ENCODE measurements at places on chromosomes 5 and 9.

GRCh38 chr5:39587675-39588074, 162.9 kb upstream of the DAB2 start:
- DNase-seq, result no peak

DNA sequence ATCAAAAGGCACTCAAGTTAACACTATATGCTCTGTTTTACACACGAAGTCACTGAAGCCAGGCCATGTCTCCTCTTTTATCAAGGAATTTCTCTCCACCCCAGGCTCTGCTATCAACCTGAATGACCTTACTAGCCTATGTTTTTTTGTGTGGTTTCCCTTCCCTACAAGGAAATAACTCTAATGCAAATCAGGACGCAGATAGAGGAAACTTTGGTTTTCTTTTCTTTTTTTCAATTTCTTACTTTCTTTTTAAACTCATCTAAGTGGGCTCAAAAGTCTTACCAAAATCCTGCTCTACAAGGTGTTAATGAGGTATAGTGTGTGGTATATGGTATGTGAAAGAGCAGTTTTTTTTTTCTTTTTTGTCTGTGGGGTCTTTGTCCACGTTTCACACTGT, 5.5 kb upstream of the SLC46A2 start:
- no peak for DNase-seq

GRCh38 chr9:130766021-130766926, 68.8 kb upstream of the ABL1 start:
- no peak for DNase-seq

- no peak for DNase-seq
Observed at GRCh38 chr5:151250346-151251000, 2.5 kb upstream of the GM2A start.

- DNase-seq, result no peak
Observed at GRCh38 chr5:147826361-147826760, 5.1 kb downstream of the SPINK1 start.

DNA sequence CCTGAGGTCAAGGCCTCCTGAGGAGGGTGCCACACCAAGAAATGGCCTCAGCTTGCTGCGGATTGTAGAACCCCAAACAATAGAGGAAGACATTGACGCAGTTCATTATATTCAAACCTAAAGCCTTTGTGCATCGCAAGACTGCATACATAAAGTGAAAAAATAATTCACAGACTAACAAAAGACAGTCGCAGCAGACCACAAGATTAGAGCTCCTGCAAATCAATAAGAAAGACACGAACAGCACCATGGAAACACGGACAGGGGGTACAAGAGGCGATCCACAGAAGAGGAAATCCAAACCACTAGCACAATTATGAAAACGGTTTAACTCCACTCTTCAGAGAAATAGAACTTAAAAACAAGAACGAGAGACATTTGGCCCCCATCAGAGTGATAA, 10.0 kb upstream of the TCOF1 start:
- no peak for DNase-seq

- peak; percentile 55 for DNase-seq
Observed at GRCh38 chr9:114405294-114406034, 17.7 kb upstream of the AKNA start.

- DNase-seq, result no peak
Observed at GRCh38 chr5:89208811-89209210, 325.8 kb upstream of the MEF2C start.

- DNase-seq, result no peak
Observed at GRCh38 chr5:102375876-102376275, 79.8 kb upstream of the SLCO4C1 start.

DNA sequence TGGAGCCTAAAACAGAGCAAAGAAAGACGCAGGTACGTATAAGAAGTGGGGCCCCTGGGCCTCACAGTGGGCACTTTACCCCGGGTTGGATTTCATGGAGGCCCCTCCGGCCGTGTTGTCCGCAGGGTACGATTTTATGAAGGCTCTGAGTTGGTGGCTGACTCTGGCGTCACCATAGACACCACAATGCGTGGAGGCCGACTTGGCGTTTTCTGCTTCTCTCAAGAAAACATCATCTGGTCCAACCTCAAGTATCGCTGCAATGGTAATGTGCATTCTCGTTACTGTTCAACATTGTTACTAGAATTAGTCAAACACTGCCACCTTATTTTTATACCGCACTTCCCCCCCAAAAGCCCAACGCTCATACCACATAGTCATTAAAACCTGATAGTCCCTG, 47.1 kb downstream of the THBS4 start:
- DNase-seq, result no peak

GRCh38 chr5:60519372-60519771, 180.6 kb downstream of the DEPDC1B start:
- DNase-seq, result no peak

DNA sequence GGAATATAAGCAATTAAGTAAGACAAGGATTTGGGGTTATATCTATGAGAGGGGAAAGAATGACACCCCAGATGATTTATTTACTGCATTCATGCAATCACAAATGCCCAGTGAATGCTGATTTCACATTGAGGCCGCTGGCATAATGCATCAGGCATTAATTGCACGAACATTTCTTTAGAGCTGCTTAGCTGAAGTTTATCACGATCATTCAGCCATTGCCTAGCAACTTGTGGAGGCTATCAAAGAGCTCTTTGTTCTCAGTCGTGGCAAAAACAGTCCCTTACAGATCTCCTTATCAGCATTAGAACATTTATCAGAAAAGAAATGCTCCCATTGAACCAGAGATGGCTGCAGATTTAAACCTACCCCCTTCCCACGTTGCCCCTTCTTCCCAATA, 88.7 kb upstream of the PRRC1 start:
- DNase-seq, result no peak

DNA sequence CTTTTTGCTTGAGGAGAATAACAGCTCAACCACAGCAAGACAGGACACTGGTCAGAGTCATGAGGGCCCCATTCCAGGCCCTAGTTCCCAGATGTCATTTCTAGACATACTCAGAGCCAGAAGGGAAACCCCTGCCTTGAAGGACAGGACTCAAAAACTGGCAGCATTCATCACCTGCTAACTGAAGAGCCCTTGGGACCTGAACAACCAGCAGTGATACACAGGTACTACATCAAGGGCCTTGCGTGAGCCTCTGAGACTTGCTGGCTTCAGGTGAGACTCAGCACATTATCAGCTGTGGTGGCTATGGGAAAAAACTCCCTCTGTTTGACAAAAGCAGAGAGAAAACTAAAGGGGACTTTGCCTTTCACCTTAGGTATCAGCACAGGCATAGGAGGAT, 22.6 kb downstream of the TMEM267 start:
- DNase-seq, result no peak

DNA sequence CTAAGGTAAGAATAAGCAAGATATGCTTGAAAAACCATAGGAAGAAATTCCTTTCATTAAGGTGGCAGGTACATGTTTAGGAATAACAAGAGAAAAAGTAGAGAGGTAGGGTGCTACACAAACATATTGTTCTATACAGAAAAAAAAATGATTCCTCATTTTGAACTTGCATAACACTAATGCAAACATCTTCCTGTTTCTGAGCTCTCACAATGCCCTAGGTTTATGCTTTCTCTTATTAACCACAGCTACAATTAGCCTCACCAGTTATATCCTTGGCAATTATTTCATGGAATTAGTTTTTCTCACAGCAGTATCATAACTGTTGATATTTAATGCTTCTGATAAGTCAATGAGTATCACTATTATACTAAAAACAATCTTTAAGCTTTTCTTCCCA, 20.7 kb downstream of the CEMIP2 start:
- no peak for DNase-seq

DNA sequence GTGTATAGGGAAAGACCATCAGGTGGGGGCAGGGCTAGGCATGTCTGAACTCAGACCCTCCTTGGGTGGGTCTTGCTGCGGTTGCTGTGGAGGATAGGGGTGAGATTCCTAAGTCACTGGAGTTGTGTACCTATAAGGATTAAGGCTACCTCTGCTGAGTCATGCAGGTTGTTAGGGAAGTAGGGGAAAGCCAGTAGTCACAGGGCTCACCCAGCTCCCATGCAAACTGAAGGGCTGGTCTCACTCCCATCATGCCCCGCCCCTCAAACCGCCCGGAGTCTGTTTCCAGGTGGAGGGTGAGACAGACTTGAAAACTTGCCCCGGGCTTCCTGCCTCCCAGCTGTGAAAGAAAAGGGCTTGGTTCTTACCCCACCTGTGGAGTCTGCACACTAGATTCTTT, 161.8 kb downstream of the CAVIN4 start:
- DNase-seq, result no peak

DNA sequence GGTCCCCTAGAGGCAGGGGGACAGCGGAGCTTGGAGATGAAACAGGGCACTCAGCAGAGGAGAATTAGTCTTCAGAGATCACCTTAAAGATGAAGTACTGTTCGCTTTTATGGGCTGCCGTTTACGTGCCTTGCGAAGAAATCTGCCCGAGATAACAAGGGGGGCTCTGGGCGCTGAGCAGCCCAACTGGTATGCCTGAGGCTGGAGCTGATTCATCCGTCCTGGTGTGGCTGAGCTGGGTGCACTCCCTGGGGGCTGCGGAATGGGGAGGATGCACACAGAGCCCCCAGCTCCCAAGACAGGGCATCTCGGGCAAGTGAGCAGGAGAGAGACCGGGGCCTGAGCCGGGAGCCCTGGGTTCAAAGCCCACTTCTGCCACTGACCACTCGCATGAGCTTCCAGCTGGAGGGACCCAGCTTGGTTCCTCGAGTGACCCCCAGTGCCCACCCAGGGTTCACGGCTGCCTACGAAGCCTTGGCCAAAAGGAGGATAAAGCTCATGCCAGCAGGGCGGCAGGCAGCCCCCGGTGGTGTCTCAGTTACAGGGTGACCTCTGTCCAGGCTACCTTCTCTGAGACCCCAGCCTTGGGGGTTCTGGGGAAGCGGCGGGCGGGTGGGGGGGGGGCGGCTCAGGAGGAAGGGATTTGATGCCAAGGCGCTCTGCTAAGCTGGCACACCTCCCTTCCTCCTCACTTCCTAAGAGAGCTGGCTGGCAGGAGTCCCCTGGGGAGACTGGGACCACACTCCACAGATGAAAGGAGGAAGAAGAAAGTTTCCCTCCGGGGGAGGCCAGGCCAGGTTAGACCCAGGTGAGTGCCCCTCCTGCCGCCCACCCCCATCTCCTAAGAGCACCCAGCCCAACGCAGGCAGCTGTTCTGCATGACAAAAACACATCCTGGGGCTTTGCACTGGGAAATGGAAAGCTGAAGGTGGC, 5.7 kb downstream of the FIBCD1 start:
- no peak for DNase-seq

DNA sequence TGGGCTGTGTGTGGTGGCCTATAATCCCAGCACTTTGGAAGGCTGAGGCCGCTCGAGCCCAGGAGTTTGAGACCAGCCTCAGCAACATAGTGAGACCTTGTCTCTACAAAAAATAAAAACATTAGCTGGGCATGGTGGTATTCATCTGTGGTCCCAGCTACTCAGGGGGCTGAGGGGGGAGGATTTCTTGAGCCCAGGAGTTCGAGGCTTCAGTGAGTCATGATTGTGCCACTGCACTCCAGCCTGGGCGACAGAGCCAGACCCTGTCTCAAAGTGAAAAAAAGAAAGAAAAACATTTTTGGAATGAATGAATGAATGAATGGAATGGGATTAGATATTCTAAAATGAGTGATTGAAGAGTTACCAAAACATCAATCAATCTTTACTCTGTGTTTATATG, 85.8 kb downstream of the FGF1 start:
- no peak for DNase-seq

- DNase-seq, result no peak
Observed at GRCh38 chr9:99173570-99174504, 47.9 kb downstream of the ALG2 start.

DNA sequence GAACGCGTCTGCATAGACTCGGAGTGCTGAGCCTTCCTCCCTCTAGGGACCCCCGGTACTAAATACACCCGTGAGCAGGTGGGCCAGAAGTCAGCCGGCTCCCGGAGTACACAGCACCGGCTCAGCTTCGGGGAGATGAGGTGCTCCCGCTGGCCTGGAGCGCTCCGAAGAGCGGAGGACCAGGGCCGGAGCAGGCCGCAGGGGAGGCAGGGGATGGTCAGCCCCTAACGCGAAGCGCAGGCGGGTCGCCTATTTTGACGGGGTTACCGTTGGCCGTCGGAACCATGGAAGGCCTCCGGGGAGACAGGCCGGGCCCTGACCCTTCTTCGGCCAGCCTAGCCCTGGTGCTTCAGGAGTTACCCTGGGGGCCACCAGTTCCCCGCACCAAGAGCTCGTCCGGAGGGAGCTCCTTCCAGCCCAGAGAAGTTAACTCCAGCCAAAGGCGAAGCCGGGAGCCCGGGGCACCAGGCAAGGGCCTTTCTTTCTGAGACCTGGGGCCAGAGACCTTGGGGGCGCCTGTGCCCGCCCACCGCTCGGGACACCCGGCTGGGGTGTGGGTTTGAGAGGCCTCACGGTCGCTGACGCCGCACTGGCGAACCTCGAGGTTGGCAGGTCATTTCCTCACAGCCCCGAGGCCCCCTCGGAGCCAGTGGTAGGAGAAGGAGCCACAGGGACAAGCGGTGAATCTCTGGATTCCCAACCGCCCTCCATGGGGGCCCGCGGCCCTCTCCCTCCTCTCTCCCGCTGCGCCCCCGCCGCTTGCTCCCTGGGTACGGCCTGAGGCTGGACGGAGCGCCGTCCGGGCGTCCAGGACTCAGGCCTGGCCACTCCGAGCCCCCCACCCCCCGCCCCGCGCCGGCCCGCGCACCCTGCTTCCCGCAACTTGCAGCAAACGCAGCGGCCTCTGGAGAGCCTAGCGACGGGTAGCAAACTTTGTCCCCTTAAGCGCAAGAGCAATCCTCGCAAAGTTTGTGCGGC, 3.4 kb upstream of the IRX4 start:
- DNase-seq, result no peak

DNA sequence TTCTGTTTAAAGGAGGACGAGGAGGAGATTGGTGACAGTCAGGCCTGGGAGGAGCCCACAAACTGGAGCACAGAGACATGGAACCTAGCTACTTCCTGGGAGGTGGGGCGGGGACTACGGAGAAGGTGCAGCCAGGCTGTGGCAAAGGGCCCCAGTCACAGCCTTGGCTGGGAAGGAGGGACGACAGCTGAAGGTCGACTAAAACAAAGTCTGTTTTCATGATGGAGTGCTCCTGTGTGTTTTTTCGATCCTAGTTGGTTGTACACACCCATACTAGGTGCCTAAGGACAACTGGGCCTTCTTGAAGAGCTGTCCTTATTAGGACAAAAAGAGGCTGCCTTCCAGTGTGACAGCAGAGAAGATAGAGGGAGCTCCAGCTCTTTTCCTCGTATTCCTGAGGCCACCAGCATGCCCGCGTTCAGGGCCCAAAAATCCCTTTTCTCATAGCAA, 2.9 kb downstream of the CCDC107 start:
- no peak for DNase-seq

DNA sequence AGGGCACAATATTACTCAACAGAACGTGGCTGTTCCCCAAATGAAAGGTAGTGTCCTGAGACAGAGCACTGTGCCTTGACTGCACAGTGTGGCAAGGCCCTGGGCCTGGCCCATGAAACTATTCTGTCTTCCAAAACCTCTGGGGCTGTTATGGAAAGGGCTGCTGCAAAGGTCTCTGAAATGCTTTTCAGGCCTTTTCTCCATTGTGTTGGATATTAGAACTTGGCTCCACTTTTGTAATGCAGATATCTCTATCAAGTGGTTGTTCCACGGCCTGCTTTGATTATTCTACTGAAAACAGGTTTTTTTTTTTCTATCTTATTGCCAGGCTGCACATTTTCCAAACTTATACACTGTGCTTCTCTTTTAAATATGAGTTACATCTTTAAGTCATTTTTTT, 777.5 kb upstream of the TYRP1 start:
- DNase-seq, result no peak
